Dorsolateral prefrontal cortex (tissue), 122 donors: ENCODE measurements at places on chromosomes 2 and 18. TPM values are rescaled to one million over a fixed set of nuclear protein-coding genes. Genes with fewer than 3 reads are reported as not detected.

PDE11A gene
- 0.43 TPM for total RNA-seq

DYNAP gene
- total RNA-seq: not detected

RAX gene
- not detected for total RNA-seq

CYP1B1 gene
- 9.4 TPM for total RNA-seq

HOXD4 gene
- total RNA-seq: not detected

TSPYL6 gene
- total RNA-seq: 0.76 TPM

CDH2 gene
- 93.9 TPM for total RNA-seq

HDAC4 gene
- 70.9 TPM for total RNA-seq

MYL12B gene
- 138 TPM for total RNA-seq

NPAS2 gene
- total RNA-seq: 59.8 TPM

ZSWIM2 gene
- not detected for total RNA-seq

FBXO11 gene
- total RNA-seq: 106 TPM

GNLY gene
- 2.1 TPM for total RNA-seq

TEX44 gene
- not detected for total RNA-seq

UBR3 gene
- 123 TPM for total RNA-seq

ABCG5 gene
- 0.26 TPM for total RNA-seq

NT5C1B gene
- not detected for total RNA-seq

ARHGEF33 gene
- total RNA-seq: 10.5 TPM

CNDP1 gene
- 104 TPM for total RNA-seq

ANTXR1 gene
- 24.4 TPM for total RNA-seq

IL1A gene
- total RNA-seq: 0.56 TPM

SCN9A gene
- total RNA-seq: 4.3 TPM
